Stimulated activated CD8-positive, alpha-beta memory T cell treated with anti-CD3 and anti-CD28 coated beads, Interleukin-7, amount 100 ng/mL, for 24 hours (primary cell): ENCODE measurements at places on chromosomes 7 and 10.
A peak's percentile ranks its signal among the peaks of the same experiment; 100 is the strongest.

- DNase-seq, result no peak
Observed at GRCh38 chr7:127781081-127781480, 129.1 kb downstream of the SND1 start.

DNA sequence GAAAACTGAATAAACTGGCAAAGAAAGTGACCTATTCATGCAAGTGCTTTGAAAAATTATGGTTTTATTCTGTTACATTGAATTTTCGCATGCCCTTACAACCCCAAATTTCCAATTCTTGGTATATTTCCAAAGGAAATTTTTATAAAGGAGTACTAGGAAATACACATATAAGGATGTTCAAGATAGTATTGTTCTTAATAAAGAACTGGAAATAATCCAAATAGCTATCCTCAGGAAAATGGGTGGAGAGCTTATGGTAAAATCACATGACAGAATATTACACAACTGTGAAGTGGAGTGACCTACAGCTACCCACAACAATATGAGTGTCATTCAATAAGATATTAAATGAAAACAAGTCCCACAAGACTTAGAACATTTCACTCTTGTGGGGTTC lies 138.9 kb upstream of the BMPER start:
- no peak for DNase-seq

- no peak for DNase-seq
Observed at GRCh38 chr7:27960415-27960814, 220.2 kb downstream of the JAZF1 start.

DNA sequence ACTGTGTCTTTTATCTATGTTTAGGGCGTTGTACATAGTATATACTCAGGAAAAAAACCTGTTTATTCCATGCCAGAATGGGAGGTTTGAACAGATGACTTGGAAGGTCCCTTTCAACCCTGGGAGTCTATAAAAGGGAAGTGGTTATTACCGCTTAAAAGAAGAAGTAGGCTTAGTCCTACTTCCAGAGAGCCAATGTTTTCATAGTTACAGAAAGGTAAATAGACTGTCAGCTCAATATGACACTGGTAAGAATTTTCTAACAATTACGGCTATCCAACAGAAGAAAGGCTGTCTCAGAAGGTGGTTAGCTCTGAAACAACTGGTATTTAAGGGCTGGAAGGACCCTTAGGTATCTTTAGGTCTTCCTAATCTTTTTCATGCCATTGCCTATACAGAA lies 1.1 kb upstream of the TFAM start:
- DNase-seq, result no peak

DNA sequence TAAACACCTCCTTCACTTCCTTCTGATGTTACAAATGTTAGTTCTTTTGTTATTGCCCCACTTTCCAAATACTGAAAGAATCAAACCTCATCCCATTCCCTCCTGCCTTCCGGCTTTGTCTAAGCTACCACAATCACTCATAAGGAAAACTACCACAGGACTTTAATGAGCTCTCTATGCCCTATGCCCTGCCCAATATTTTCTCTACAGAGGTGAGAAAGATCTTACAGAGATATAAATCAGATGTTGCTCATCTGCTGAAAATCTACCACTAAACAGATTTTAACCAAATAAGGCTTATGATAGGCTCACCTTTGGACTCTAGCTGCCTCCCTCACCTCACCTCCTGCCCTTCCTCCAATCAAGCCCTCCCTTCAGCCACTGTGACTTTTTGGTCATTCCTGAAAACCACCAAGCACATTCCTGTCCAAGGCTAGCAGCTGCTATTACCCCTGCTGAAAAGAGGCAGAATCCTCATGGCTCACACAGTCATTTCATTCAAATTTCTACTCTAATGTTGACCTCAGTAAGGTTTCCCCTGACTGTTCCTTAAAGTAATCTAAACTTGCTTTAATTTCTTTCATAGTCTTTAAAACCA lies 7.7 kb downstream of the ZNF33B start:
- no peak for DNase-seq

DNA sequence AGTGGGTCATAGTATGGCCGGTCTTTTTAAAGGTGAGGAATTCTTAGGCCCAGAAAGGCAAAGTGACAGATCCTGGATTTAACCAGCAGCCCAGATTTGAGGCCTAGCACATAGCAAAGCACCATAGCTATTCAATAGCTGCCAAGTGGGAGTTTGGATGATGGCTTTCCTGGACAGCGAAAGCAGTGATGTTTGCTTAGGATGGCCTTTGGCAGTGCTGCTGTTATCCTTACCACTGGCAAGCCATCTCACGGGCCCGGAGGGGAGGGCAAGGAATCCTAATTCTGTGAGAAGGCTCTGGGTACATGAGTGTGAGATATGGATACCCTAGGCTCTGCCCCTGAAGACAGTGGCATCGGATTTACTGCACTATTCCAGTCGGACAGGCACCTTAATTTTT lies 50.4 kb downstream of the TCF7L2 start:
- DNase-seq, result no peak

GRCh38 chr7:150898475-150899011 lies 46.2 kb downstream of the AOC1 start:
- peak; percentile 63 for DNase-seq

- DNase-seq, result peak; percentile 15
Observed at GRCh38 chr7:135980665-135981180, 3.6 kb upstream of the MTPN start.

DNA sequence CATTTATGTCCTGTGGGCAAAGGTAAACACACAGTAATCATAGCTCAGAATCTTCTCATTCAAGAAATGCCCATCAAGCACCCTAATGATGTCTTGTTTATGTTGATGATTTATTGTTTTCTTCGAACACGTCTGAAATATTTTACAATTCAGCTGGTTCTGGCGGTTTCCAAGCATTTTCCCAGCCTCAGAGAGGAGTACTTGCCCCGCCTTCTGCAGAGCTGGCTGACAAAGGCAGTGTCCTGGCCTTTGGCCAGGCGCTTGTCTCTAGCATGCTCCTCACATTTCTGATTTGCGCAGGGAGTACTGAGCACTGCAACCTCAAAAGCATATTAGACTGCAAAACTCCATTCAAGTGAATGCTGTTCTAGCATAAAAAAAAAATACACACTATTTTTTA lies 314.2 kb upstream of the GNAI1 start:
- DNase-seq, result no peak

GRCh38 chr10:101140950-101141615 lies 10.0 kb downstream of the TLX1 start:
- no peak for DNase-seq

DNA sequence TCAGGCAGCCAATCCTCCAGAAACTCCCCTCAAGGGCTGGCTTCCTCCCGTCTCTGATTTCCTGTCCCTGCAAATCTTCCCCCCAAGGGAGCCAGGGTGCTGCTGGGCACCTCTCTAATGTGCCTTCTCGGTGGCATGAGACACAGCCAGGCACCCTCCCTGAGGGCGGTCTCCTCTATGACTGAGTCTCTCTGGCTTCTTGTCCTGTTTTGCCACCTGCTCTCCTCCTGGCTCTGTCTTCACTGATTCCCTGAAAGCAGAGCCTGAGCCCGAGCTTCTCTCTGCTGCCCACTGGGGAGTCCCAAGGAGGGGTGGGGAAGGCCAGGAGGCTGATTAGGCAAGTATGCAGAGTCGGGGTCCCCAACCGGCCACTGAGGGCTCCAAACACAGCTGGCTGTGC lies 60.4 kb upstream of the INSIG1 start:
- no peak for DNase-seq
